Activated effector memory CD4-positive, alpha-beta T cell treated with anti-CD3 and anti-CD28 coated beads, Interleukin-2, amount 50 U/mL, for 16 hours (primary cell): ENCODE measurements at places on chromosomes 6 and 20.

GRCh38 chr20:21395051-21395665 is 2.2 kb downstream of the NKX2-4 start:
- no peak for DNase-seq

DNA sequence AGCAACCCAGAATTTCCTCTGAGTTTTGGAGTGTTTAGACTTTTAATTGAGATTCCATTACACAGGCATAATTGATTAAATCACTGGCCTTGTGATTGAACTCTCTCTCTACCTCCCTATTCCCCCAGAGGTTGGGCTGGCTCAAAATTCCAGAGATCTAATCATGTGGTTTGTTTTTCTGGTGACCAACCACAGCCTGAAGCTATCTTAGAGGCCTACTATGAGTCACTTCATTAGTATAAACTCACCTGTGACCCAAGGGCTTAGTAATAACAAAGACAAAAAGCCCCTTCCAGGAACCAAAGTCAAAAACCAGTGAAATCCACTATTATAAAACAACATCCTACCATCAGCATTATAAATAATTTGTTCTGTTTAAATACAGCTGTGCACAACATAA is 992.5 kb upstream of the CITED2 start:
- no peak for DNase-seq

- DNase-seq: no peak
These were observed 174.3 kb upstream of the TNFAIP3 start for GRCh38 chr6:137692806-137693205.

GRCh38 chr6:129599467-129599866 is 110.5 kb downstream of the ARHGAP18 start:
- no peak for DNase-seq

- DNase-seq: peak; percentile 50
These were observed 14.1 kb downstream of the DYNLRB1 start for GRCh38 chr20:34530342-34530741.

DNA sequence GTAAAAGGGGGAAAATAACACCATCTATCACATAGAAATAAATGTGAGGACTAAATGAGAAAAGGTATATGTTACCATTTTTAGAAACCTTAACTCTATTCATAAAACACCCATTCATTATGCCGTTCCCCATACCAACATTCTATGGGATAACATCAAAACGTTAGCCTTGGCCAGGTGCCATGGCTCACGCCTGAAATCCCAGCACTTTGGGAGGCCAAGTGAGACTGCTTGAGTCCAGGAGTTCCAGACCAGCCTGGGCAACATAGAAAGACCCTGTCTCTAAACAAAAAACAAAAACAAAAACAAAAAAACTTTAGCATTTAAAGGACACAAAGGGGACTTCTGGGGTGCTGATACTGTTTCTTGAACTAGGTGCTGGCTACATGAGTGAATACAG is 1.3 kb downstream of the PIGU start:
- DNase-seq: no peak

DNA sequence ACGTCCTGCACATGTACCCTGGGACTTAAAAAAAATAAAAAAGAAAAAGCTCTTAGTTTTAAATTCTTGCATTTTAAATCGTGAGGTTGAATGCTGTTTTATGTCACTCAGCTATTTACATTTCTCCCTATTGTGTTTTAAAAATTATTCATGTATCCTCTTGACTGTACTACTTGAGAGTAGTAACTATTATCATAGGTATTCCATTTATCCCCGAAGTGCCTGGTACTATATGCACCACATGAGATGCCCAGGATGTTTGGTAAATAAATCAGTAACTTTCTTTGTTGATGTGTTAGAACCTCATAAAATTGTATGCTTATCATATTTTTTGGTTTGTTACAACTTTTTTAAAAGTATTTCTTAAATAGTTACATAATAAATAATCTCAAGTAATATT is 18.4 kb downstream of the MAP3K4 start:
- DNase-seq: no peak

DNA sequence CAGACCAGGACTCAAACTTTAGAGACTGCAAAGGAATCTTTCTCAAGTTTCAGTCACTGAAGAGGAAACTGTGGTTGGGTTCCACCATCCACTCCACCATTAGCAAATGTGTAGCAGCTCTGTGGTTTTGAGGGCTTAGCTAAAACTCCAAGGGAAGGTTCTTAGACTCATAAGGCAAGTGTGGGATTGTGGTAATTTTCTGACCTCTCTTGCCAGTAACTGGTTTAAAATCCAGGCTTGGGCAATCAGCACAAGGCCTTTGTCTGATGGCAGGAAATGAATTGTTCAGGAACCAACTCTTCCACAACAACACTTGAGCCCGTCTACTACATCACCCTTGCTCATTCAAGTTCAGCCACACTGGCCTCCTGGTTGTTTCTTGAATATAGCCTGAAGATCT is 68.6 kb upstream of the FBXL4 start:
- no peak for DNase-seq

GRCh38 chr6:108222504-108222903 is 38.3 kb downstream of the SNX3 start:
- DNase-seq: no peak

DNA sequence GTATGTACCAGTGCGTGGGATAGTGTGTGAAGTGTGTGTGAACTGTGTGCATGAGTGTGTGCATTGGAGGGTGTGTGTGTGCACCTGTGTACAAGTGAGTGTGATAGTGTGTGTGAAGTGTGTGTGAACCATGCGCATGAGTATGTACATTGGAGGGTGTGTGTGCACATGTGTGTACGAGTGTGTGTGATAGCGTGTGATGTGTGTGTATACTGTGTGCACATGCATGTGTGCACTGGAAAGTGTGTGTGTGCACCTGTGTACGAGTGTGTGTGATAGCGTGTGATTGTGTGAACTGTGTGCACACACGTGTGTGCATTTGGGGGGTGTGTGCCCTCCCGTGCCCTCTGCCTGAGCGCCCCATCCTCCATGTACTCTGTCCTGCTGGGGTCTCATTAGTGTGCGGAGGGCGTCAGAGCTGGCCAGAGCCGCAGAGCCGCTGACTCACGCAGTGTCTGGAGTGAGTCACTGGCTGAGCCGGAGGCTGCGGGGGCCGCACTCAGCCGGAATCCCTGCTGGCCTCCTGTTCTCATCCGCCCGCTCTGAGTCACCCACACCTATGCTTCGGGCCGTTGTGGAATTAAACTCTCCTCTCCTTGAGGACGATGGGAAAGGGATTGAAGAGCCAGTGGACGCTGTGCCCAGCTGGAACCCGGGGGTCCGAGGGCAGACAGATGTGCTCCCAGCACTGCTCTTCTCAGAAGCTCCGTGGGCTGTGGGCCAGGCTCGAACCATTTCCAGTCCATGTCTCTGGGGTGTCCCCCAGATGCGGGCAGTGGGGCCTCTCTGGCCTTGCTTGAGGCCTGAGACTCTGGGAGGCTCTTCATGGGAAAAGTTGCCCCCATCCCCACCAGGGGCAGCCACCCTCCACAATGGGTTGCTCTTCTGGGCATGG is 27.3 kb upstream of the STX16 start:
- DNase-seq: no peak

DNA sequence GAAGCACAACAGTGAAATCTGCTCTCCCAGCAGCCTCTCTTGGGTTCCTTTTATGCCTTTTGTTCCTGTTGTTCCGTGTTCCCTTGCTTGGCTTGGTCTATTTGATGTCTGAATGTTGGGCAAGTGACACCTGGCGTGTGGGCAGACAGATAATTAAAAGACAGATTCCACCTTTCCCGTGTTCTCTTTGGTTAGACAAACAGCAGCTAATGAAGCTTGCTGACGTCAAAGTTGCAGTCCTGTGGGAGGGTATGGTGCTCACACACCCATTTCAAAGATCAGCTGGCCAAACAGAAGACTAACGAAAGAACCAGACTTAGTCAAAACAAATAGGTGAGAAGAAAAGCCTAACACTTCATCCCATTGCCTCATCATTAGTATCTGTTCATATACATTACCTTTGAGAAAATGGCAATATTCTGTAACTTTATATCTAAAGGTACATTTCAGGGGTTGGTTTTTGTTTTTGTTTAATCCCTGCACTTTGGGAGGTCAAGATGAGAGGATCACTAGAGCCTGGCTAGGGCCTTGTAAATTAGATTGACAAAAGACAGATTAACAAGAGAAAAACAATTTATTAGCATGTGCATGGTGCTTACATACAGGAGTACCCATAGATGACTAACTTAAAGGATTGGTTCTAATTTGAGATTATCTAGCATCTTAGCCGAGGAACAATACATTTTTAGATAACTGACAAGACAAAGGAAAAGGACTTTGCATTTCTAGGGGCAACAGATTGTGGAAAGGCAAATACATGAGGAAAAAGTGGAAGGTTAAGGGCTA is 48.9 kb upstream of the TNFRSF21 start:
- DNase-seq: no peak

DNA sequence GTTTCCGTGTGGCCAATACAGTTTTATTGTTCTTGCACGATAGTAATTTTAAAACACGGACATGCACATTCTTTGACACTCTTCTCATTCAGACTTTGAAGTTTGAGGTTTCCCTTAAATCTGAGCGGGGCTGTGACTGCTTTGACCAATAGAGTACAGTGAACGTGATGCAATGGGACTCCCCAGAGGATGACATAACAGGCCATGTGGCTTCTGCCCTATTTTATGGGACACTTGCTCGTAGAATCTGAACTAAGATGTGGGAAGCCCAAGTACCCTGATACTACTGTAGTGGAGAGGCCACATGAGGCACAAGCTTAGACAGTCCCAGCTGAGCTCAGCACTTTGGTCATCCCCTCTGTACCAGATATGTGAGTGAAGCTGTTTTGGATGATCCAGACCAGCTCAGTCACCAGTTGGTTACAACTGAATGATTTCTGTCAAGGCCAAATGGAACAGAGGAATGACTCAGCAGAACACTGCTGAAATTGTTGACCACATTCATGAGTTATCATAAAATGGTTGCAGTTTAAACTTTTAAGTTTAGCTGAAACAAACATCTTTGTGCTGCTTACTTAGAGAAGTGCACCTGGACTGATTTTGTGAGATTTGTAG is 279.4 kb downstream of the RFPL4B start:
- DNase-seq: no peak

GRCh38 chr6:24228681-24229255 is 102.8 kb downstream of the NRSN1 start:
- DNase-seq: no peak

DNA sequence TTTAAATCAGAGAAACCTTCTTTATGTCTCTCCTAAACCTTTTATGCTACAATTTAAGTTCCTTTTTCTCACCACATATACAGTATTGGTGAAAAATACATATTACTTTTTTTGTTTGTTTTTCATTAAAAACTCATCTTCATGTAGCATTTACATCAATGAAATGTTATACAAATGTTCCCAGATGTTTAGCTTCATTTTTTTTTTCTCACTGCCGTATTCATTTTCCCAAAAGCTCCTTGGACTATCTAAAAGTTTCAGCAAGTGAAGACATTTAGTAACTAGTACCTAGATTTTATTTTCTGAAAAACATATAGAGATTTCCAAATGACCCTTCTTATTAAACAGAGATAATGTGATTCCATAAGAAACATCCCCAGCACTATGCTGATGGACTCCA is 128.9 kb downstream of the BMP5 start:
- DNase-seq: no peak

DNA sequence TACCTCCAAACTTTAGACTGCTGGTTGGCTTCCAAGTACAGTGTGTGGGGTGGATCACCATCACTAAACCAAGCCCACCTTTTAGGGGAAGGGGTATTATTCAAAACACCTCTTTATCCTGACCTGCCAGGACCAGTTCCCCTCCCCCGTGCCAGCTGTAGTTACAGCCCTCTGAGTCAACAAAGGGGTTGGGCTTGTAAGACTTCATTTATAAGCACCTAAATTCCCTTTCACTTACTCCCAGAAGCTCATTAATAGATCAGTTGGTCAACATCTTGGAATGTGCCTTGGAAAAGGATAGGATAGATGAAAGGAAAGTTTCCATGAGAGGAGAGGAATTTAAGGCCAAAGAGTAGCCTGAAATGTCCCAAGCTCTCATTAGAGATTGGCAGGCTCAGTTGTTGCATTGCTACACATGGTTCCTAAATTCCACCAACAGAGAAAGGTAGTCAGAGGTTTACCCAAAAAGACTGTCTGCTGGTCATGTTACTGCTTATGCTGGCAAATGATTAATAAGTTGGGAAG is 59.2 kb downstream of the TNFAIP3 start:
- peak; percentile 67 for DNase-seq

DNA sequence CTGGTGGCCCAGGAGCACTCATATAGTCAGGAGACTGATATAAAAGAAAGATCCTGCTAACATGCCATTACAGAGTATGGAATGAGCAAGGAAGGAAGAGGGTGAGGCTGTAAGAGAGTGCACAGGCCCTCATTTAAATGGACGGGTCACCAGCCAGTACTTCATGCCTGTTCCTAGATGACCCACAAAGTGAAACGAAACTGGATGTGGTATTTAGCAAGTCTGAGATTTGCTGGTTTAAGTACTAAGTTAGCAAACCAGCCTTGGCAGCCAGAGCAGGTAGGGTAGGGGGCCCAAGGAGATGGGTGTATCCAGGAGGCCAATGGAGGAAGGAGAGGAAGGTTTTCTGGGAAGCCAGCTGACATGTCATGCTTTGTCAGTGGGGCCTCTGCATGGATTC is 15.9 kb downstream of the NT5E start:
- no peak for DNase-seq

DNA sequence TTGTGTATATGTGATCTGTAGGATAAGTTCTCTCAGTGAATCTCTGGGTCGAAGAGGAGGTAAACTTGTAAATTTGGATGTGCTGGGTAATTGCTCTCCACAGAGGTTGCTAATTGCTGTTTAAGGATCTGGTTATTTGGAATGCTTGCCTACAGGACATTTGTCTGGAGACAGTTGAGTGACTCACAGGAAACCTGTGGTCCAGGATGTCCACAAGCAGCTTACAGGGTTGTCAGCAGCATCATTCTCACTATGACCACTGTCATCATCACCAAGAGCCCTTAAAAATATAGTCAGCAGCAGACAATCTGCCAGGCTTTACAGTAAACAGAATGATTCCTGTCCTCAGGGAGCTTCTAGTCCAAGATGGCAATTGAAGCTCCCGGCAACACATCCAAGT is 31.2 kb upstream of the KCNK5 start:
- DNase-seq: no peak

DNA sequence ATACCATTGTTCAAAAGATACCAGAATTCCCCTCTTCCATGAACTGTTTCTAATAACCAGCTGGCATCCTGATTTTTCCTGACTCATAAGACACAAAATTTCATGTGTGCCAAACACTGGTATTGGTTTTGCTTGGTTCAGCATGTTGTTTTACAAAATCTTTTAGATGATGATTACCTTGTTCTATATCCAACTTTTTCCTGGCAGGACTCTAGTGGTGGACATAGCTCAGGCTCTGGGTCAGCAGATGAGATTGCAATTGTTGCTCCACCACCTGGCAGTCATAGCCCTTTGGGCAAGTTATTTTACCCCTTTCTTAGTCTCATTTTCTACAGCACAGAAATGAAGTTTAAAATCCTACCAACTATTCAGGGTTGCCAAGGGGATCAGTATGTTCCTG is 6.2 kb downstream of the TRIM38 start:
- no peak for DNase-seq

DNA sequence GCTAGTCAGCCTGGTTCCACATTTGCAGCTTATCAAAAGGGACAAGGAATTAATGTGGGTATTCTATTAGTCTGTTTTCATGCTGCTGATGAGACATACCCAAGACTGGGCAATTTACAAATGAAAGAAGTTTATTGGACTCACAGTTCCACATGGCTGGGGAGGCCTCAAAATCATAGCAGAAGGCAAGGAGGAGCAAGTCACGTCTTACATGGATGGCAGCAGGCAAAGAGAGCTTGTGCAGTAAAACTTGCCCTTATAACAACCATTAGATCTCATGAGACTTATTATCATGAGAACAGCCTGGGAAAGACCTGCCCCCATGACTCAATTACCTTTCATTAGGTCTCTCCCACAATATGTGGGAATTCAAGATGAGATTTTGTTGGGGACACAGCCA is 689.1 kb upstream of the MARCKS start:
- no peak for DNase-seq
